HT1080 (cell line): ENCODE measurements at places on chromosomes 6 and 20. TPM values are rescaled to one million over a fixed set of nuclear protein-coding genes. Genes with fewer than 3 reads are reported as not detected.

DNA sequence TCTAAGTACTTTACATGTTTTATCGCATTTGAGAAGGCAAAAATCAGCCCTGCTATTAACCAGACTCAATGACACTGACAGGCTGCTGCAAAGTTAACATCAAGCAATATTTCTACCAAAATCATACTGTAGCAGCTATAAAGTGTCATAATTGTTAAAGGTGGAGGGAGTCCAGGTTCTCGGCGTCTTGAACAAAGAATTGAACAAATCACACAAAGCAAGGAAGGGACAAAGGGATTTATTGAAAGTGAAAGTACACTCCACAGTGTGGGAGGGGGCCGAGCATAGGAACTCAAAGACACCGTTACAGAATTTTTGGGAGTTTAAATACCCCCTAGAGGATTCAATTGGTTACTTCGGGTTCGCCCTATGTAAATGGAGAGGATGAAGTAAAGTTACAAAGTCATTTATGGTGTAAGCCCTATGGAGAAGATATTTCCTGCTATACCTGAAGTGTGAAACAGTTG is 12.9 kb upstream of the ZNF391 start:
- DNase-seq: peak; percentile 1

DNA sequence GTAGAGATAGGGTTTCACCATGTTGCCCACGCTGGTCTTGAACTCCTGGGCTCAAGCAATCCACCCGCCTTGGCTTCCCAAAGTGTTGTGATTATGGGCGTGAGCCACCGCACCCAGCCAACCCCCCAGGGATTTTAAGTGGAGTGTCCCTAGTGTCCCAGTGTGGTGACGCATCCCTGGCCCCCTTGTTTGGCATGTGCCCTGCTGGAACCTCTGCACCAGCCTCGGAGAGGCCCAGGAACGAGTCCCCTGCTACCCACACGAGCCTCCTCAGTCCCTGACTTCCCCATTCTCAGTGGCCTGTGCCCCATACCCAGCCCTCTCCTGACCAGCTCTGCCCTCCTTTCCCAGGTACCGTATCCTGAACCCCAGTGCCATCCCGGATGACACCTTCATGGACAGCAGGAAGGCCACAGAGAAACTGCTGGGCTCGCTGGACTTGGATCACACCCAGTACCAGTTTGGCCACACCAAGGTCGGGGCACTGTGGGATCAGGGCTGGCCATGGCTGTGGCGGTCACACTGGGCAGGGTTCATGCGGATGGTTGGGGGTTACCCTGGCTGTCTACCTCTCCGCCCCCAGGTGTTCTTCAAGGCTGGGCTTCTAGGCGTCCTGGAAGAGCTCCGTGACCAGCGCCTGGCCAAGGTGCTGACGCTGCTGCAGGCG is 37.2 kb downstream of the MYH7B start:
- DNase-seq: no peak

DNA sequence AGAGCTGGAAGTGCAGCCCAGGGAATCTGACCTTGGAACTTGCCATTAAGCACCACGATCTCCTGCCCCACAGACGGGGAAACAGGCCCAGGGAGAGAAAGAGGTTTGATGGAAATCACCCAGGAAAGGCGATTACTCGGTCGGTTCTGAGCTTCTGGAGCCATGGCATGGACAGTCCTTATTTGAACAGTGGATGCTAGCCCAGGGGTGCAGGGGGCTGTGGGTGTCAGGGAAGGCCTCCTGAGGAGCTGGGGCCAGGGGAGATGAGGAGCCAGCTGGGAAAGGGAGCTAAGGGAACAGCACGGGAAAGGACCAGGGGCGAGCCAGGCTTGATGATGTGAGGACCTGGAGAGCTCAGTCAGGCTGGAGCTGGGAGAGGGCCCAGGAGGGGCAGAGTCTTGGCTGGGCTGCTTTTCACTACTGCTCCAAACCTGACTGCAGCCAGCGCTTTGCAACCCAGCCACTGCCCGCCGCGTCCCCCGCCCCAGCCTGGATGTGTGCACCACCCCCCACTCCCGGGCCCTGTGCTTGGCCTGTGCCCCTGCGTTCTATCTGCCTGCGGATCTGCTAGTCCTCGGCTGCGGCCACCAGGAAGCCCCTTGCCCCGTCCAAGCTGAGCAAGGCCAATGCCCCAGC is 17.8 kb downstream of the SUN5 start:
- no peak for DNase-seq

DNA sequence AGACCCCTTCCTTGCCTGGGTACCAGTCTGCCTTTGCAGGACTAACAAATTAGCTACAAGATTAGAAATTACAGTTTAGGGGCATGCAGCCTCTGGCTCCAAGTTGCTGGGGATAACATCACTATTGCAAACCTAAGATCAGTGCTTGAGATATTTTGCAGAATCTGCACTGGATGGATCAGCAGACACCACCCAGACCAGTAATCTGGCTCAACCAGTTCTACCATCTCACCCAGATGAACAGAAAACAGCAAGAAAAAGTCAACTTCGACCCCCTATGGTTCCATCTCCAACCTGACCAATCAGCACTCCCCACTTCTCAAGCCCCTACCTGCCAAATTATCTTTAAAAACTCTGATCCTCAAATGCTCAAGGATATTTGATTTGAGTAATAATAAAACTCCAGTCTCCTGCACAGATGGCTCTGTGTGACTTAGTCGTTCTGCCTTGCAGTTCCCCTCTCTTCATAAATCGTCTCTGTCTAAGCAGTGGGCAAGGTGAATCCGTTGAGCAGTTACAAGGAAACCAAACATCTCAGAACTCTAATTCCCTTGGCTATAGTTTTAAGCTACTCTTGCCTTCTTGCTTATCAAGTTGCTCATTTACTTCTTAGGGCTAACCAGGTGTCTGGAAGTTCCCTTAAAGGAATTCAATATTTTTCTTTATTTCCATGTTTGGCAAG is 16.1 kb upstream of the LMBRD1 start:
- DNase-seq: no peak

GRCh38 chr20:4018023-4018748 is 2.8 kb upstream of the RNF24 start:
- DNase-seq: no peak

- no peak for DNase-seq
Measured at GRCh38 chr20:21272279-21272678, 30.9 kb upstream of the XRN2 start.

GRCh38 chr6:149347067-149347466 is 29.6 kb downstream of the TAB2 start:
- no peak for DNase-seq

GRCh38 chr6:79005497-79005896 is 72.6 kb downstream of the PHIP start:
- no peak for DNase-seq

DNA sequence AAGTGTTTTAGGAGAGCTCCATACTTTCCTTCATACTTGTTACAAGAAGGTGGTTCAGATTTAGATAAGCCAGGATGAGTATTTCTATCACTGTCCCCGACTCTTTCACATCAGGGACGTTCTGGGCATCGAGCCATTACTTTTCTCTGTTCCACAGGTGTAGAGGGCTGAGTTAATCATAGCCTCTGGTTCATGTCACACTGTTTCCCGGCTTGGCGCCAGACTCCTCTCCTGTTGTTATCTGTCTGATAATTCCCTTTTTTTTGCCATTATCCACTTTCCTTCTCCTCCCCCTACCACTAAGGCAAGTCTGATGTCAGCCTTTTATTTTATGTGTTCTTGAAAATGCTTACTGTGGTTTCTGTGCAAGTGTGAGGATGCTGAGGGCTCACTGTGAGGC is 593.4 kb downstream of the UTRN start:
- DNase-seq: no peak

- no peak for DNase-seq
Measured at GRCh38 chr6:164344801-164345291, 930.3 kb downstream of the QKI start.

DNA sequence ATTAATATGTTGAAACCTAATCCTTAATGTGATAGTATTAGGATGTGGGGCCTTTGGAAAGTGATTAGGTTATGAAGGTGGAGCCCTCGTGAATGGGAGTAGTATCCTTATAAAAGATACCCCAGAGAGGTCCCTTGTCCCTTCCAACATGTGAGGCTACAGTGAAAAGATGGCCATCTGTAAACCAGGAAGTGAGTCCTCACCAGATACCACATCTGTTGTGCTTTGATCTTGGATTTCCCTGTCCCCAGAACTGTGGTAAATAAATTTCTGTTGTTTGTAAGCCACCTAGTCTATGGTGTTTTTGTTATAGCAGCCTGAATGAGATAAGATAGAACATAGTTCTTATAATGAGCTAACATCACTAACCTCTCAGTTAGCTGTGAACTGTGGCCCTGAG is 16.6 kb upstream of the CALHM6 start:
- no peak for DNase-seq

GRCh38 chr6:17729223-17730077 is 22.7 kb upstream of the NUP153 start:
- no peak for DNase-seq

DNA sequence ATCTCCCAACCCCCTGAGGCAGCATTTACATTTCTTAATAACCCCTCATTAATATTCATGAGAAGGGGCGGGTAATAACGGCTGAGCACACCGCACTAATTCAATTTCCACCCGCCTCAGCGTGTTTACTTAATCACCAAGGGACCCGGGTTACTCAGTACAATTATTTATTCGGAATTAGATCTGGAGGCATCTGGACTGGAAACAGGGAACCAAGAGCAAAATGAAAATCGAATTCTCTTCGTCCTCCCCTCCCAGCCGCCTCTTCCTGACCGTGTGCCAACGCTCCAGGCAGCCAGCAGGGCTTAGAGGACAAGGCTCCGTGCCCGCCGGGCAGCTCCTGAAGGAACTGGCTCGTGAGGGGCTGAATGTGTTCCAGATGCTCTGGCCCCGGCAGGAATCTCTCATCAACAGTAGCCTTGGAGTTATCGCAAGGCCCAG is 23.5 kb upstream of the CTNNBL1 start:
- no peak for DNase-seq

DNA sequence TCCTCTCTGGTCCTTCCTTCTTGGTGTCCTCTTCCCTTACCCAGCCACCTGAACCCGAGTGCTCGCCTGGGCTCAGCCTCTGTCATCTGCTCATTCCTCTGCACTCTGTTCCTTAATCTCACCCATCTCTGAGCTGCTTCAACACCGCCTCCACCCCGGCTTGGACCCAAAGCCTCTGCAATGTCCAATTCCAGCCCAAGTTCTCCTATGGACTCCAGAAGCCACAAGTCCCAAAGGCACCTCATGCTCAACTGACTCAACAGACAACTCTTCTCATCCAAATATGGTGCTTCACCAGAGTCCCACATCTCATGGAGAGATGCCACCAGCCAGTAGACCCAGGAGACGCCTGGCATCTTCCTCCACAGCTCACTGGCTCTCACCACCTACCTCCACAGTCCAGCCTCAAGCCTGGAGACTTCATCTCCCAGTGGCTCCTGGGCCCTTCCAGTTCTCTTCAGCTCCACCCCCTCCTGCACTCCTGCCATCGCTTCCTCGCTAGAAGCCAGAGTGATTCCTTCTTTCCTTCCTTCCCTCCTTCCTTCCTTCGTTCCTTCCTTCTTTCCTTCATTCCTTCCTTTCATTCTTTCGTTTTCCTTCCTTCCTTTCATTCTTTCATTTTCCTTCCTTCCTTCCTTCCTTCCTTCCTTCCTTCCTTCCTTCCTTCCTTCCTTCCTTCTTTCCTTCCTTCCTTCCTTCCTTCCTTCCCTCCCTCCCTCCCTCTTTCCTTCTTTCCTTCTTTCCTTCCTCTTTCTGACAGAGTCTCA is 40.9 kb upstream of the NNAT start:
- no peak for DNase-seq

DNA sequence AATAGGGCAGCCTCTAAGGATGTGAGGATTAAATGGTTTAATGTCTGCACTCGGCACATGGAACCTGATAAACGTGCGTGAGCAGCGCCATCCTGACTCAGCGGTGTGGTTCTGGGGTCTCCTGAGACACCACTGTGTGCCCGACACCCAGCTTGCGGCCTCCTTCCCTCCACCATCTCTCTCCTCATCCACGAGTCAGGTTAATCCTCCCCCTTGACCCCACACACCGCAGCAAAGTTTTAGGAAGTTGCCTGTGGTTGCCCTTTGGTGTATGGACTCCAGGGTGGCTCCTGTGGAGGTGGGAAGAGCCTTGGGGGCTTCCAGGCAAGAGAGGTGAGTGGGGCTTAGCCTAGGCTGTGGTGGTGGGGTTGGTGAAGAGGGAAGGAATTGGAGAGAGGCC is 68.2 kb downstream of the PHACTR3 start:
- no peak for DNase-seq

DNA sequence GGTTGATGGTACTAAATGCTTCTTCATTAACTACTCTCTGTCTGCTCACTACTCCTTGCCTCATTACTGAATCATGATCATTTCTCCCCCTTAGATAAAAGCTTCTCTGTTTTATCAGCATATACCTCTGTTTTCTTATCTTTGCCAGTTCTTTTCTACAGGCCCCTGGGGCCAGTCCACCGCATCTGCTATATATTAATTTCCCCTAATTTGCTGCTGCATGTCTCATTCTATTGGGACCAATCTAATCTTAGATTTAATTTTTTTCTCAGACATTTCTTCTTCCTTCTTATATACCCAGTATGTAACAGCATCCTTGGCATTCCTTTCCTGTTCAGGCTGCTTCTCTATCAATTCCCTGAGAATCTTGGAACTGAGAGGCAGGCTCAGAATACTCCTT is 51.2 kb downstream of the GRIK2 start:
- DNase-seq: no peak

GRCh38 chr6:116461331-116461931 is at the start of gene CALHM6:
TSS of gene CALHM6 (plus strand) at chr6:116461375. CDS start at chr6:116461930, 555 bp downstream.
- no peak for DNase-seq

DNA sequence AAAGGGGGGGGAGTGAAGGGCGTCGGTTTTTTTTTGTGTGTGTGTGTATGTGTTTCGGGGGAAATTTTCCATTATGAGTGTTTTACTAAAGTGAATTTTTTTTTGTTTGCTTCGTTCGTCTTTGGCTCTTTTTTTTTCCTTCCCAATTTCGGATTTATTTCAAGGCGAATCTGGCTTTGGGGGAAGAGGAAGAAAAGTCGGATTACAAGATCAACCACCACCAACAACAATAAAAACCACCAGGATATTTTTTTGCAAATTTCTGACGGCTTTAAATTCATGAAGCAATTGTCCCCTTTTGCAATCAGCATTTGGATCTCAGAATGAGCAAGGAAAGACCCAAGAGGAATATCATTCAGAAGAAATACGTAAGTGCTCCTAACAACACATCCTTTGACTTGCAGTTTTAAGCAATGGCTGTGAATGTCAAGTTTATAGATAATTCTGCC is 372 bp downstream of the JARID2 start:
- no peak for DNase-seq

Gene RNF39
- 0.06 TPM in 1 of 2 replicates, not detected in the other for total RNA-seq

Gene PNRC1
- 7.7 and 10.8 TPM in 2 replicates for total RNA-seq

Gene GNAS-AS1
- 5.0 and 6.0 TPM in 2 replicates for total RNA-seq

Gene RIMS4
- not detected in 2 replicates for total RNA-seq

Gene NKAIN2
- not detected in 2 replicates for total RNA-seq

Gene CUL7
- total RNA-seq: 19.4 and 19.6 TPM in 2 replicates

Gene GLP1R
- total RNA-seq: not detected in 2 replicates

Gene SDHAF4
- 3.0 and 3.3 TPM in 2 replicates for total RNA-seq

Gene PPIL6
- total RNA-seq: 0.05 TPM in 1 of 2 replicates, not detected in the other

Gene CHRNA4
- total RNA-seq: not detected in 2 replicates

Gene MLIP
- not detected in 2 replicates for total RNA-seq

Gene NKX2-4
- 1.8 and 3.1 TPM in 2 replicates for total RNA-seq
